Hypothalamus (tissue), 51 donors: ENCODE measurements at places on chromosomes 3 and 15.

GRCh38 chr3:94099311-94099710, 36.5 kb downstream of the NSUN3 start:
- no peak for DNase-seq

DNA sequence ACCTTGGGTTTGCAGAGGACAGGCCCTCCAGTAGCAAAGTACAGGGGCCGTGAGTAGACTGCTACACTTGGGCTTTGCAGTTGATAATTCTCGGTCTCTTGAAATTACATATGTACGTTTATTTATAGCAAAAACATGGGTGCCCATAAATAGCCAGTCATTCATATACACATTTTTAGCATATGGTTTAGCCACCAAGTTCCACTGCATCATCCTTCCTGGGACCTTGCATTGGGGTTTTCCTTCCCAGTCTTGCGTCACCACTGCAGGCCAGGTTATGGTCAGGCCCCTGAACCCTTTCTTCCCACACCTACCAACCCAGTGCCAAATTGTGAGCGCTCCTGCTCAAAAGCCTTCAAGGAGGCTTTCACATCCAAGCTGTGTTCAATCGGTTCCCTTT, 12.7 kb downstream of the KLHL25 start:
- no peak for DNase-seq

DNA sequence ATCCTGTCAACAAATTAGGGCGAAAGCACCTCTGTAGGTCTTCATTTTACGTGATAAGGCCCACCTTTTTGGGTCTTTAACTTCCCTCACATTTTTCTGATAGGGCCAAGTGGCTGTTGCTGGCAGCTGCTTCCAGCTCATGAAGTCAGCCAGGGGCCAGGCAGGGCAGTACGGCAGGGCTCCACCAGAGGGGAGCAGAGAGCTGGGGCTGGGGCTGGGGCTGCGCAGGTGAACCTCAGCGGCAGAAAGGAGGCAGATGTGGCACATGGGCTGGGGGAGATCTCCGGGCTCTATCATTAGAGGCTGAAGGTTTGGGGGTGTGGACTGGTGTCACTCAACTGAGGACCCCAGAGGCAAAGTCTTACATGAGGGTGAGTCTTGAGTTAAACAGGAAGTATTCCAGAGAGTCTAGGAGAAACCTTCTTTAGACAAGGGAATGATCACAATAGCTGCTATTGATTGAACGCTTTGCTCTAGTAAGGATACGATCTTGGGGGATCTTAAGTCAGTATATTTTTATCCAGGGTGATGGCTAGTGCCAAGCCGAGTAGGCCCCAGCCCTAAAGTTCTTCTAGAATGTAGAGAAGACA, 62.8 kb upstream of the MEX3B start:
- no peak for DNase-seq

DNA sequence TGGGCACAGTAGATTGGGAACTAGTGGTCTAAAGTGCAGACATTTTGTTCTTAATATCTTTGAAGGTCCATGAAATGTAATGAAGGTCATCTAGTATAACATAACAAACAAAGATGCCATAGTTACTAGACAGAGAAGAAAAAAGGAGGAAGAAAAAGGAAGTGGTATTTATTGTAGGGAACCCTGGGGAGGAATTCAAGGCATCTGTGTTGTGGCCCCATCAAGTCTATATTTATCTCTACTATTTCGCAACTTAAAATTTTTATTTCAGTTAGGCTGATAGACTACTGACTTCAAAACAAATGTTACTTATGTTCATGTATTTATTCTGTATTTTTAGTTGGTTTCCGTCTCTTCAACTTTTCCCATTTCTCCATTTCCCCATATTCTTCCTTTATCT, 48.9 kb upstream of the ZDHHC23 start:
- DNase-seq: no peak

DNA sequence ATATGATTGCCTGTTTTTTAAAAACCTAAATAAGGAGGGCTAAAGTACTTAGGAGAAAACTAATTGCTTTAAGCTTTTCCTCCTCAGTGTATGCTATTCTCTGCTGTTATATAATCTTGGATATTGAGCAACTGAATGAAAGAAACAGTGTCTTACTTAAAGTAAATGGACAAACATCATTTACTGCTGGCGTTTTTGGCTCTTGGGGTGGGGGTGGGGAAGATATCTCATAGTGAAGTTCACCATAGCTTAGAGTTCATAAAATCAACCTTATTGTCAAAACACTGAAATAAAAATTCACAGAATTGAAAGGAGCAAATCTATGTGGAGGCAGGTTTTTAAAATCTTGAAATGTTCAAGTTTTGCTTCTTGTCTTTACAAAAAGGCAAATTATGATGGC, 256.4 kb upstream of the SOX2 start:
- peak; percentile 79 for DNase-seq

DNA sequence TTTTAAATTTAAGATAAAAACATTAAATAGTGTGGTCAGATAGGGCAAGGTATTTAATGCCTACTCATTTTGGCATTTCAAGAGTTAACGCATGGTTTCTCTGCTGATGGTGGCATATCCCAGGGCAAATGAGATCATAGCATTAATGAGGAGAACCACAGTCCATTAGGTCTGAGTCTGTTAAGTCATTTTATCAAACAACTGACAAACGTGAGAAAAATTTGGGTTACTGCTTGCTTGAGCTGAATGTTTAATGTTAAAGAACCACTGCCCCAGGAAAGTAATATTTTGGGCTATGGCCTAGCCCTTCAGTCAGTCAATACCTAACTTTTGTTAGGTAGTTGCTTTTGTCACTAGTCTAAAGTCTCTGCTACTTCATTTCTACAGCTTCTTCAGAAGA, 37.9 kb upstream of the SLC2A2 start:
- DNase-seq: no peak

- no peak for DNase-seq
Measured at GRCh38 chr3:19596408-19596807, 337.6 kb downstream of the EFHB start.

GRCh38 chr3:102098130-102098885, 249.0 kb downstream of the NFKBIZ start:
- DNase-seq: no peak
